Sigmoid colon (tissue), 7 donors: ENCODE measurements at places on chromosomes 16 and 17. TPM values are rescaled to one million over a fixed set of nuclear protein-coding genes. Genes with fewer than 3 reads are reported as not detected.
A peak's percentile ranks its signal among the peaks of the same experiment; 100 is the strongest.

GRCh38 chr16:79012671-79013434 is 587.7 kb downstream of the MAF start:
- no peak for DNase-seq

DNA sequence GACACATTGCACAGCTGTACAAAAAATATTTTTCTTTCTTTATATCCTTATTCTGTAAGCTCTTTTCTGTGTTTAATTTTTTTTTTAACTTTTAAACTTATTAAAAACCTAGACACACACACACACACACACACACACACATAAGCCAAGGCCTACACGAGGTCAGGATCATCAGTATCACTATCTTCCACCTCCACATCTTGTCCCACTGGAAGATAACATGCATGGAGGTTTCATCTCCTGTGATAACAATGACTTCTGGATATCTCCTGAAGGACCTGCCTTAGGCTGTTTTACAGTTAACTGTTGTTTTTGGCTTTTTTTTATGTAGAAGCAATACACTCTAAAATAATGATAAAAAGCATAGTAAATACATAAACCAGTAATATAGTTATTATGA is 71.2 kb downstream of the TNRC6C start:
- no peak for DNase-seq

DNA sequence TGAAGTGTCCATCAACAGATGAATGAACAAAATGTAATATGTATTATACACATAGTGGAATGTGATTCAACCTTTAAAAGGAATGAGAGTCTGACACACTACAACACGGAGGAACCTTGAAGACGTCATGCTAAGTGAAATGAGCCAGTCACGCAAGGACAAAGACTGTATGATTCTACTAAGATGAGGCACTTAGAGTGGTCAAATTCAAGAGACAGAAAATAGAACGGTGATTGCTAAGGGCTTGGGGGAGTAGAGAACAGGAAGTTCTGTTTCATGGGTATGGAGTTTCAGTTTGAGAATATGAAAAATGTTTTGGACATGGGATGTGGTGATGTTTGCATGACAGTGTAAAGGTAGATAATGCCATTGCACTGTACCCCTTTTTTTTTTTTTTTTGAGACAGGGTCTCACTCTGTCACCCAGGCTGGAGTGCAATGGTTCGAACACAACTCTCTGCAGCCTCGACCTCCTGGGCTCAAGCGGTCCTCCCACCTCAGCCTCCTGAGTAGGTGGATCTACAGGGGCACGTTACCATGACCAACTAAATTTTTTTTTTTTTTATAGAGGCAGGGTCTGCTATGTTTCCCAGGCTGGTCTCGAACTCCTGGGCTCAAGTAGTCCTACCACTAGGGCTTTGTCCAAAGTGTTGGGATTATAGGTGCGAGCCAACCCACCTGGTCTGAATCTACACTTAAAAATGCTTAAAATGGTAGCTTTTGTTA is 2.9 kb upstream of the CCDC102A start:
- DNase-seq: no peak

GRCh38 chr16:26569793-26570192 is 496.9 kb upstream of the C16orf82 start:
- DNase-seq: no peak

GRCh38 chr17:58092797-58093385 is 9.7 kb downstream of the DYNLL2 start:
- DNase-seq: no peak

GRCh38 chr17:43779145-43780125 is 658 bp upstream of the DUSP3 start:
- DNase-seq: peak; percentile 69

- DNase-seq: no peak
Observed at GRCh38 chr16:57377080-57377841, 5.0 kb downstream of the CX3CL1 start.

GRCh38 chr16:76197900-76198299 is 79.3 kb upstream of the CNTNAP4 start:
- DNase-seq: no peak

DNA sequence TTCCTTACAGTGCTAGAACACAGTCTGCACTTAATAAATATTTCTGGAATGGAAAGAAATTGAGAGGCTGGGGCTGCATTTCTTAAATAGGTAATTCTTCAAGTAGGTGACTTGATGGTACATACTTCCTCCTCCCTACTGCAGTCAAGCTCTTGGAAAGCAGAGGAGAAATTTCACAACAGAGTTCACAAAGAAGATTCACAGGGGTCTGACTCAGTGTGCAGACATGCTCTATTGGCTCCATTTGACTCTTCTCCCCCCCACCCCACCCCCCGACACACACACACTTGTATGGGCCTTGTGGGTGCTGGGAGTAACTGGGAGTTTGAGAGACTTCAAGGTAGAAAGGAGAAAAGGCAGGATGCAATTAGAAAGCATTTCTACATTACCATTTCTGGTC is 6.2 kb upstream of the MYOCD start:
- no peak for DNase-seq

The CCL8 gene
- not detected for total RNA-seq

The KRT28 gene
- total RNA-seq: not detected

The LGALS9 gene
- 33.2 TPM for total RNA-seq

The GRIN2C gene
- total RNA-seq: not detected

The TBC1D3 gene
- not detected for total RNA-seq

The CMTM4 gene
- 10.9 TPM for total RNA-seq

The NOD2 gene
- 2.5 TPM for total RNA-seq

The NME2 gene
- total RNA-seq: 532 TPM

The PRAC2 gene
- not detected for total RNA-seq

The NME1 gene
- total RNA-seq: 12.5 TPM
